Adipocyte (in vitro differentiated cells): ENCODE measurements at places on chromosomes 6 and 20.

DNA sequence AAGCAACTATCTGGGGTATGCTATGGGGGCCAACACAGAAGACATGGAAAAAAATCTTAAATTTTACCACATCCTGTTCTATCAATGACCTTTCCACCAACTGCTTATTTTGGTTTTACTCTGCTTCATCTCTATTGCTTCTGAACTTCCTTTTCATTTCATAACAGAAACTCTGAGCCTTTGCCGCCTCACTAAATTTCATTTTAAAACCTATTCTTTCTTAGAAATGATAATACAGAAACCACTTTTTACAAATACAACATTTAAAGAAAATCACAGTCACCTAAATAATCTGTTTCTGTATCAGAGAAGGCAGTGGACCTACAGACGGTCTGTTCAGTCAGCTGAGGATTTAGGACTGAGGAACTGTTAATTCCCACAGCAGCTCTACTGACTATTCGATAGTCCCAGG, 117.5 kb downstream of the KCNQ5 start:
- DNase-seq, result no peak

DNA sequence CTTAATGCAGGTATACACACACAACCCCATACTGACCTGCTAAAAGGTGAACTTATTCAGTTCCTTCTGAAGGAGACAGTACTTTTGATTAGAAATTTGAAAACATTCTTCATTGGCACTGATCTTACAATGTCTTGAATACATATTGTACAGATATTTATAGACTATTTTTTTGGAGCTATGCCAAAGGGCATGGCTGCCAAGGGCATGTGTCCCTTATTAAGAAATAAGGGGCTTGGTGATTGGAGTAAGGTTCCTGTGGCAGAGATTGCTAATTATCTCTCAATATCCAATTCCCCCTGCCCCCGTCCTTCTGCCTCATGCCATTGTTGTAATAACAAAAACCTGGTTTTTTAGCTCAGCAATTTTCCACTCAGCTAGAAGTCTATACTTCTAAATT, 355.9 kb downstream of the FARS2 start:
- DNase-seq, result no peak

- no peak for DNase-seq
Observed at GRCh38 chr6:120875900-120876299, 458.4 kb downstream of the TBC1D32 start.

DNA sequence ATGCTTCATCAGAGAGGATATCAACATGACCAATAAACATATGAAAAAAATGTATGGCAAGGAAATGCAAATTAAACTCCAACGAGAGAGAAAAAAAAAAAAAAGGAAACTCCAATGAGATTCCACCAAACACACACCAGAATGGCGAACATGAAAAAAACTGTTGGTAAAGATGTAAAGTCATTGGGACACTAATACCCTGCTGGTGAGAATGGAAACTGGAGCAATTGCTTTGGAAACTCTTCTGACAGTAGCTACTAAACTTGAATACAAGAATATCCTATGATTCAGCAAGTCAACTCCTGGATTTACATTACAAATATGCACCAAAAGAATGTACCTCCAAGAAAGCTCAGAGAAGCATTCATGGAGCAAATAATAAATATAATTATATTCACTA, 260.7 kb upstream of the ECI2 start:
- DNase-seq, result no peak

DNA sequence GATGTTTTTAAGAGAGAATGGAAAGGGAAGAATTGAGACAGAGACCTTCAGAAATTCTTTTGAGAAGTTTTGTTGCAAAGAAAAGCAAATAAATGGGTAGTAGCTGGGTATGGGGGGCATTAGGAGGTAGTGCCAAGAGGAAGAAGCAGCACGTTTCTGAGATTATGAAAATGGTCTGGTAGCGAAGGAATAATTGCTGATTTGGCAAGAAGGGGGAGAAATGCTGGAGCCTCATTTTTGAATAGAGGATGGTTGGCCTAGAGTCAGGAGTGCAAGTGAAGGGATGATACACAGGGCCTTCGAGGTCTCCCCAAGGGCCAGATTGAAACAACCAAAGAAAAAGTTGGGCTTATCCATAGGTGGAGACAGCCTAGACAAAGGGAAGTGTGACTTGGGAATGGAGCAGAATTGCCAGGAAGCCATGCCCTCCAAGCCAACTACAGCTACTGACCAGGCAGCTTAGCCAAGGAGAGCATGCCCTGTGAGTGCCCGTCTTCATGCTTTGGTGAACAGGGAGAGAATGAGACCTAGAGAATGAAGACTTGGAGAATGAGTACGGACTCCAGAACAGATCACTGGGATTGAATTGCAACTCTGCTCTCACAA, 14.2 kb upstream of the TBC1D7 start:
- no peak for DNase-seq

GRCh38 chr6:37504024-37504423, 4.3 kb upstream of the CCDC167 start:
- no peak for DNase-seq
